ENCODE measurements at places on chromosomes 1 and 21.

DNA sequence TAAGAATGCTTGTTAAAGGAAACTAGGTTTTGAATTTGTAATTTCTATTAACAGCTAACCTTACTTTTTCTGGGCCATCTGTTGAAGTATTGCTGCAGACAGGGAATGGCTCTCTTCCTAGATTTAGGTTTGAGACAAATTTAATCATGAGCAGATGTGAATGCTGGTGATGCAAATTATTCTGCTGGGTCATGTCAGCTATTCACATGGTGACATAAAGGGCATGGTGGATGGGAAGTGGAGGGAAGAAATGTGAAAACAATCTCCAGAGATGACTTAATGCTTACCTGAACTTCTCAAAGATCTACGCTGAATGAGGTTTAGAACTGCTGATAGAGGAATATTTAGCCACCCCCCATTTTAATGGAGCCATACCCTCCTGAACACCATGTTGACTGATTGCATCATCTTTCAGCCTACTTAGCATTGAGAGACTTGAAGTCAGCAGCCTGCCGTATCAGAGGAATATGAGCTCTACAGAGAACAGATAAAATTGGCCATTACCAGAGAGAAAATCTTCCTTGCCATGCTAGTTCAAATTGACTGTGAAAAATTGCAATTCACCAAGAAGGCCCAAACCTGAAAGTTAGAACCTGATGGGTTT lies 138.8 kb downstream of the HHAT start:
- DNase-seq = no peak

GRCh38 chr1:193592317-193592716 lies 405.9 kb upstream of the B3GALT2 start:
- no peak for DNase-seq

DNA sequence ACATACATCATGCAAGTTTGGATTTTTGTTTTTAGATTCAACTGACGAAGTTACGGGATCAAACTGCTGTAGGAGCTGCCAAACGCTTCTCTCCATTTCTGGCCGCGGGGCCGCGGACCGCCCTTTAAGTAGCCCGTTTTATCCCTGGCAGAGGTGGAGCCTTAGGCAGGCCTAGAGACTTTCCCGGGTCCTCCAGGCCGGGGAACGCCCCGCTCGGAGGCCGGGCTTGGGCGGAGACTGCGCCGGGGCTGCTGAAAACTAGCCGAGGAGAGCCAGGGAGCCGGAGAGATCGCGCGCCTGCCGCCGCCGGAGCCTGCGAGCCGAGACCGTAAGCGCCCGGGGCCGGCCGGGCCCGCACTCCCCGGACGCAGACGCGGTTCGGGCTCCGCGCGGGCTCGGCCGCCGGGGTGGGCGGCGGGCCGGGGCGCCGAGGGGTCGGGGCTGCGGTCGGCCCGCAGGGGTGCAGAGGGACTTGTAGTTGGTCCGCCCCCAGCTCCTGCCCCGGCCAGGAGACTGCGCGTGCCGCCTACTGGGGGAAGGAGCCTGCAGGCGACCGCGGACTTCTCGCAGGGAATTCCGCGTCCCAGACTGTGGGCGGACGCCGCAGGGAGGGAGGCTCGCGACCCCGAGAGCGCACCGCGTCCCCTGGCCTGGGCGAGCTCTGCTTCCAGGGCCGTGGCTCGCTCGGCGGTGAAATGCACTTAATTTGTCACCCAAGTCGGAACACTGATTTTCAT lies at the start of gene EPHX1:
Gene EPHX1, plus strand, starts transcription at position 283 of the 737 bp plus-strand sequence. CDS start 18,606 bp downstream, outside the sequence.
- DNase-seq = peak; percentile 92

- DNase-seq = no peak
These were observed 2.7 kb upstream of the COL16A1 start for GRCh38 chr1:31706384-31707058.

DNA sequence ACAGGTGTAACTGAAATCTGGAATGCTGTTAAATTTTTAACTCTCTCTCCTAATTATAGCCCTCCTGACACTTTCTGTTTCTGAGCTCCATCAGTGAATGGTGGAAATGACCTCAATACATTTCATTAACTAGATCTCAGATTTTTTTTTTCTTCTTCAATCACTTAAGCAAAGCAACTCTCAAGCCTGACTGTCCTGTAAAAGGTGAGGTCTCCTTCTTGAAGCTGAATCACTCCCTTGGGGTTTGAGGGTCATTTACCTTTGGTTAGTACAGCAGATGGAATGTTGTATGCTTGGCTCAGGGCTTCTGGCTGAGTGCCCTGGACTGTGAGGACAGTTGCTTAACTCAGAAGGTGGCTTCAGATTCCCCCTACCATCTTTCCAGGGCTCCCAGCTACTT lies 518.7 kb downstream of the PTPRC start:
- DNase-seq = no peak

DNA sequence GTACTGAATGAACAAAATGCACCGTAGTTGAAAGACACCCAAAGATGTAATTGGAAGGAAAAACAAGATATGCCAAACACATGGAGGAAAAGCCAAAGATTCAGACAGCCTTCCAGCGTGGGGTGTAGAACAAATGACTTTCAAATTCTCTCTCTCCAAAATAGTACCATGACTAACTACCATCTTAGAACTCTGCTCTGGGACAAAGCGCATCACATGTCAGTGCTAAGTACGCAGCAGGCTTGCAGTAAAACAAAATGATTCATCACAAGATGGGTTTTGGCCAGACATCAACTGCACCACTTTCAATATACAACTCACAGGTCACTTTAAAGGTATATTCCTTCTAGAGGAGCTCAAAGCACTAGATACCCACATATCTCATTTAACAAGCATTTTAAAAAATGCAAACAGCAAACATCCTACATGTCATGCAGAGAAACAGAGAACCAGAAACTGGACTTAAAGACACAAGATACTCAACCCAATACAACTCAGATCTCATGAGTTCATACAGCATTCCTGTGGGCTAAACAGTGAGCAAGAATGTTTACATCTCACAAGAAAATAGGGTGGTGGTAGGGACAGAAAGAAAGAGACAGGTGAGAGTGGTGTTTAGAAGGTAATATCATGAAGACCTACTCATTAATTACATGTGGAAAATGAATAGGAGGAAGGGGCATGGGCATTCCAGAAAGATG lies 75.7 kb downstream of the BCAR3 start:
- DNase-seq = no peak

DNA sequence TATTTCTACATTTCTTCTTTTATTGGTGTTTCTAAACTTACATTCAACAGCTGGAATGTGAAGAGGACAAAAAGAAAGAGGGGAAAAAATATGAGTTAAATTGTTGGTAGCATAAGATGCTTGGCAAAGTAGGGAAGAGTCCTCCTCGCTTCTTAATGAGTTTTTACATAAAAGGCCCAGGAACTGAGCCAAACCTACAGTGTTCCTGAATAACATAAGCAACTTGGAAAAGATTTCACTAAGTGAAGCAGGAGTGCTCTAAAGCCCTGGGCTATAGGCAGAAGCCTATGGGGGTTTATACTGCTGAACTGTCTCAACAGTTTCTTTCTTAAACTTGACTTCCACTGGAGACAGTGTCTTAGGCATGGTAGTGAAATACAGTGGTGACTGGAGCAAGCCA lies 115.0 kb upstream of the USP25 start:
- DNase-seq = no peak

DNA sequence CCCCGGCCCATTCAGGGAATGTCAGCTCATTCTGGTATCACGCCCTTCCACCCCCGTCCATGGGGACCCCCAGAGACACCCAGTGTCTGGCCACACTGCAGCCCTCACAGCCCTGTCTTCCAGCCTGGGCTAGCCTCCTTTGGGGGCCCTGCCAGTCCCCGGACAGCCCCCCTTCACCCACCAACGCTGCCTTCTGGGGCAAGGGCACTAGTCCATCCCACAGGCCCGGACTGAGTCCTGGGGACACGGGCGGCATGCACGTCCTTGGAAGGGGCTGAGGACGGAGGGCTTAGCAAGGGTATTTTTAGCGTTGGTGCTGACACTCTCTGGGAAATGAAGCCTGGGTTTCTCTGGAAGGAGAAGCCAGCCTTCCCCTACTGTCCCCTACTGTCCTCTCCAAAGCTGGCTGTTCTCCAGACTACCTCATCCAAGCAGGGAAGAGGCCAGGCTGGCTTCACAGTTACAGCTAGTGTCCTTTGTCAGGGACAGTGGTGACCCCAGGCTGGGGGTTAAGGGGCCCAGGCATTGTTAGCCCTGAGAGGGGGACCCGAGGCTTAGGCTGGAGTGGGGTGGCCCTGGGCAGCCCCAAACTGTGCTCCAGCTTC lies 39.5 kb downstream of the COQ8A start:
- no peak for DNase-seq

- no peak for DNase-seq
These were observed 383.0 kb upstream of the VAMP3 start for GRCh38 chr1:7388141-7388487.

DNA sequence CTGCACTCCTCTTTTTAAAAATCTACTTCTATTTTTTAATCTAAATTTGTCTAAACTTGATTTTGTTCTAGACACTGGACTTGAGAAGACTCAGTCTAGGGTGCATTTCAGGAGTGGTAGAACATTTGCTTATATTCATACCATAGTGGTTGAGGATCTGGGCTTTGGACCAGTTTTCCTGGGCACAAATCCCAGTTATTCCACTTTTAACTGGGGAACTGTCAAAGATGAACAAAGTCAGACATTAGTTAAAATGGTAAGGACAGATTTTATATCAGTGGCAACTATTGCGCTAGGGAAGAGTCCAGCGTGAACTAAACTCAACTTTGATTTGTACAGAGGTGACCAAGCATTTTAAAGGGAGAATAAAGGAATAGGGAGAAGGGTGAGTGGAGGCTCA lies 102.4 kb downstream of the FMN2 start:
- no peak for DNase-seq

- no peak for DNase-seq
These were observed 65.9 kb upstream of the DNAJC6 start for GRCh38 chr1:65243491-65243890.

- DNase-seq = no peak
These were observed 32.9 kb downstream of the DUSP10 start for GRCh38 chr1:221708987-221709386.

GRCh38 chr21:36454093-36454531 lies 25.8 kb downstream of the CLDN14 start:
- peak; percentile 19 for DNase-seq

DNA sequence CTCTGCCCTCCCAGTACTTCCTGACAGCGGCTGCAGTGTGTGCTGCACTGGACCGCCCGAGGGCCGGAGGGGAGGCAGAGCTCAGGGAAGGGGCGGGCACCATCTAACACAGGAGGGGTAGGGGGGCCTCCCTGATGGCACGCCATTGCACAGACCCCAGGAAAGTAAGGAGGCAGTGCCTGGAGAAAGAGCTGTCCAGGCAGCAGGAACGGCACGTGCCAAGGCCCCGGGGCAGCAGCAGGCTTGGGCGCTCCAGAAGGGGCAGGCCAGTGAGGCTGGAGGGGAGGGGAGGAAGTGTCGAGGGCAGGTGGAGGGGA lies 110.7 kb downstream of the CRYAA start:
- DNase-seq = no peak

- DNase-seq = no peak
These were observed 30.2 kb downstream of the ABCA4 start for GRCh38 chr1:94090761-94091160.

DNA sequence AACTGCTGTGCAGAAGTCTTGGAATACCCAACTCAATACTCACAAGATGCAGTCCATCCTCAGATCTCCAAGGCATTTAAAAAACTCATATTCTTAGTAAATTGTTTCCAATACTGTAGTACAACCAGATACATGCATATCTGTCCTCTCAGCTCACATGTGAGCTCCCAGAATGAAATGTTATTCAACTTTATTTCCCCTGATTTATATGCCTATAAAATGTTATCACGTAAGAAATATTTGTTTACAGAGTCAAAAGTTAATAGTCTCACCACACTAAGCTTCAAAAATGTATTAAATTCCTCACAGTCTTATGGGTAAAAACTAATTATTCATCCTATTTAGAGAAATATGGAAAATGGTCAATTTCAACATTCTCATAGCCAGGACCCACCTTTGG lies 56.6 kb downstream of the LTN1 start:
- DNase-seq = no peak

GRCh38 chr21:44761011-44761729 lies 40.5 kb downstream of the UBE2G2 start:
- DNase-seq = no peak

DNA sequence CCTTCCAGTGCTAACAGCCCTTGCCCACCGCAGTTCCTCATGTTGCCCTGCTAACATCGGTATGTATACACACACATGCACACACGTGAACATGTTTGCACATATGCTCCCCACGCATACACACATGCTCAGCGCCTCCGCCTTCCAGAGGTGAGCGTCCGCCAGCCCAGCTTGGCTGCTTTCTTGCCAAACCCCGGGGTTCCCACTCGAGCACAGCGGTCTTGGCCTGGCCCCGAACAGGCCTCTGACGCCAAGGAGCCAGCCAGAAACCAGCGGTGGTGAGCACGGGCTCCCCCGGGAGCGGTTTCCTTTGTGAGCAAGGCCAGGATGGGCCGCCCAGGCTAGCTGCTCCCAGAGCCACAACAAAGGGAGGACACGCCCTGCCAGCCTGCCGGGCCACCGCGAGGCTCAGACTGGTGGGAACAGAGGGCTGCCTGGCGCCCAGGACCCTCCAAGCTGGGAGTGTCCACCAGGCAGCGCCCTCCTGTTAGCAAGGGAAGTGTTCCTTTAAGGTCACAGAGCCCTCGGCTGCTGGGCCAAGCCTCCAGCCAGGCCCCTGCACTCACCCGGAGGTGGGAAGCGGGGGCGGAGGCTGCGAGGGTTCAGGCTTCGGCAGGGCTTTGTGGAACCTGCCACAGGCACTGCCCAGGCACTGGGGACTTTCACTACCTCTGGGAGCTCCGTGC lies 65.4 kb downstream of the ALPL start:
- DNase-seq = peak; percentile 65

DNA sequence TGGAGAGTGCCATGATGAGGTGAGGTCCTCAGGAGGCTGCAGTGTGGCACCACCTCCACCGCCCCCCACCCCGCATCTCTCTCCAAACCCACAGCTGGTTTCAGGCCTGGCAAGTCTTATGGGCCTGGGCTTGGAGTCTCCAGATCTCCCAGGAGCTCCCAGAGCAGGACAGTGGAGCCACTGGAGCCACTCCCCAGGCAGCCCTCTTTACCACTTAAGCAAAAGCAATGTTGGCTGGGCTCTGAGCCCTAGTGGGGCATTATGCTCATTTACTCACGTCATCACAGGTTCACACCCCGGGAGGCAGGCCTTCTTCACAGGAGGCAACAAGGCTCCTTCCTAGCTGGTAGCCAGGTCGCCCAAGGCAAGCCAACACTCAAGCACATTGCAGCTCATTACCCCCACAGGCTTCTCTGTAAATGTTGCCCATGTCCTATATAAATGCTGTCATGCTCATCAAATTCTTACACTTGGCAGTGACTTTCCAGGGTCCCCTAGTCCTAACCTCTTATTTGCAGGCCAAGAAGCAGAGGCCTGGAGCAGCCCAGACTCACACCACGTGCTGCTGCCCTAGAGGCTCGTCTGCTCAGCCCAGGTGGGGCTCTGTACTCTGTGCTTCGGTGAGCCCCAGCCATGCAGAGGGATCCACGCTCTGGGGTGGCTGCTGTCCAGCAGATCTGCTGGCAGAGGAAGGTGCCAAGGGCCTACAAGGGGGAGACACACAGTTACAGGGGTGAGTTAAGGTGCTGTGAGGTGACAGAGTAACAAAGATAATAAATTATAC lies 459.3 kb downstream of the MATN1 start:
- DNase-seq = no peak

- no peak for DNase-seq
These were observed 6.4 kb downstream of the IL12RB2 start for GRCh38 chr1:67313934-67314671.

- DNase-seq = no peak
These were observed 4.4 kb downstream of the TMEM35B start for GRCh38 chr1:34980715-34981114.

GRCh38 chr1:151475175-151475574 lies 15.9 kb upstream of the POGZ start:
- no peak for DNase-seq

Measured in NCI-H2227 treated with DMSO at 0.1 percent for 48 hours (cell line).